ENCODE measurements at places on chromosomes 4 and X.

DNA sequence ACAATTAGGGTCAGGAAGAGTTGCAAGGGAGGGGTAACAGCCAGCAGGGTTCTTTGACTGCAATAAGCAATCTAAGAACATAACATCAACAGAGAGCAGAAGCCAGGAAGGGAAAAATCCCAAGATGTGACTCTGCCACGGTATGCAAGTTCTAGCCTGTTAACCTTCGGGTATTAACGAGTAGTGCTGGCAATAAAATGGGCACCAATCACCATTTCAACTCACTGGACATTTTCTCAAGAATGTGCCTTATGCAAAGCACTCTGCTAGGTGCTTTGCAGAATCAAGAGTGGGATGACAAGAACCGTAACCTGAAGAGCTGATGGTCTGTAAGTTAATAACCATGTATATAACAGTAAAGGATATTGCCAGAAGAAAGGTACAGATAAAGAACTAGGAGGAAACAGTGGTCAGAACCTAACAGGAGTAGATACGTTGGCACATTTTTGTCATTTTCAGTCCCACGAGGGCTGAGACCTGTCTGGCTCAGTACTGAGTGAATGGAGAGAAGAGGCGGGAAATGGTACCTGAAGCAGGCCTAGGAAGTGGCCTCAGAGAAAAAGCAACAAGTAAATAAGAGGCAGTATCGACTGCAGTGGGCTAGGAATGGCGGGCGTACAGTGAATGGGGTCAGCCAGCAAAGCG is 2.7 kb downstream of the ELOVL6 start:
- no peak for DNase-seq

DNA sequence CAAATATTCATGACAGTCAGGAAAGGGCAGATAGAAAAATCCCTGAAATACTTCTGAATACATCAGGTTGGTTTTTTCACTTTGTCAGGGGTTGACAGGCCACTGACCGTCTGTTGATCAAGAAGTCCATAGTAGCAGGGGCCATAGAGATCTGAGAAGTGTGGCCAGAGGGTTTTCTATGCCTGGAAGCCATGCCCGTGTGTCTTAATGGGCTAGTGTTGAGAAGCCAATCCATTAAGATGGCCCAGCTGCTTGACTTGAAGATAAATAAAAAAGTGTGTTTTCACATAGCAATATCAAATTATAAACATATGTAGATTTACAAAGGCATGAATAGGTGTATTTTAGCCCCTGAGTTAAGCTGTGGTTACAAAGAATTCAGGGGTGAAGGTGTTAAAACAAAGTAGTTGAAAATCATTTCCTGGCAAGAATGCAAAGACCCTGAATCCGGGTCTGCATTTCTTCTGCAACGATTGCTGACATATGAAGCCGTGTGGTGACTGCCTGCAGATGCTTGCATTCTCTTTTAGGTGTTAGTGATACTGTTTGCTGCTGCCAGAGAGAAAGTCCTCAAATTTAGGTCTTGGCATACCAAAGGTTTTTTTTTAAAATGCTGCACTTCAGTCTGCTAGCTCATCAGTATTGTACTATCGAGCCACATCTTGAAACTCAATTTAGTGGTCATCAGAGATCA is 9.3 kb upstream of the LIMCH1 start:
- no peak for DNase-seq

DNA sequence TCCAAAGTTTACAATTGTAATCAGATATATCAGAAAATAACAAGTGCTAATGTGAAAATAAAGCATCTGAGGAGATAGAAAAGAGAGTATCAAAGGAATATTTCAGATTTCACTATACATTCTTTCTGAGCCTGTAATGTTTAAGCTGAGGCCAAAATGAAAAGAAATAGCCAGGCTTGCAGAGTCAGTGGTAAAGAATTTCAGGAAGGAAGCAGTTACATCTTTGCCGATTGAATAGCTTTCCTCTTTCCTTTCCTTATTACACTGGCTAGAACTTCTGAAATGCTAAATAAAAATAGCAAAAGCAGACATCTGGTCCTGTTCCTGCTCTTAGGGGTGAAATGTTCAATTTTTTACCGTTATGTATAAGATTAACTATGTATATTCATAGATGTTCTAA is 1441.6 kb upstream of the PCDH7 start:
- DNase-seq, result no peak

DNA sequence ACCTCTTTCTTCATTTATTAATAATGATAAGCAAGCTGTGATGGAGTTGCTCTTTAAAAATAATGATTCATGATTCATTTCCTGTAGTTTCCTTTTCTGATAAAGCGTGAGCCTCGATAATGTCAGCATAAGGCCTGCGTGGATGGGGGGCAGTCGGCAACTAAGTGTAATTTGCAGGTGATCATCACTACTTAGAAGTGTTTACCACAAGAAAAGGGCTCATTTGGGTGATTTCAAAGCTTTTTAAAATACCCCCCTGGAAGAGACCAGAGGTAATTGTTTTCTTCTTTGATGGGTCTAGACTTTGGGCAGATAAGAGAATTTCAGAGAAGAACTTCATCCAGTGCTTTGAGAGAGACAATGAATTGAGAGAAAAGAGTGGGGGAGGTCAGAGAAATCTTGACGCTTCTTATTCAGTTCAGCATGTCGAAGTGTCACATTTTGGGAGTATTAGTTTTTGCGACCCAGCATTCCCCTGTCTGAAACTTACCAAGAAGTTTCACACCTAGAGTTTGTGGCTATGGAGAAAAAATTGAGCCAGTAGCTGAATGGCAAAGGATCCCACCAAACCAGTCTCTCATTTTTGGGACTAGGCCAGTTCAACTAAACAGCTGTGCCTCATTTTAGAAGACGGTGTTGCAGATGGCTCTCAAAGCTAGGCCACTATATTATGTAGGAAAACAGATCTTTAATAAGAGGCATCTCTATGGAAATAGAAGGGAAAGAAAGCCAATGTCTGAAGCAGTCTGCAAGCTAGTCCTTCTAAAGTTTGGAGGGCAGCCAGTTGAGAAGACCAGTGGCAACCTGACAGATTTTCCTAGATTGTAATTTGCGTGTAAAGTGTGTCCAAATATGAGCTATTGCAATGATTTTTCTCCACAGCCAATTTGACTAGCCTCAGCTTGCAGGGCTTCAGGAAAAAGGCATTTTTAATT is 171.0 kb upstream of the PPP1R2C start:
- DNase-seq, result no peak

DNA sequence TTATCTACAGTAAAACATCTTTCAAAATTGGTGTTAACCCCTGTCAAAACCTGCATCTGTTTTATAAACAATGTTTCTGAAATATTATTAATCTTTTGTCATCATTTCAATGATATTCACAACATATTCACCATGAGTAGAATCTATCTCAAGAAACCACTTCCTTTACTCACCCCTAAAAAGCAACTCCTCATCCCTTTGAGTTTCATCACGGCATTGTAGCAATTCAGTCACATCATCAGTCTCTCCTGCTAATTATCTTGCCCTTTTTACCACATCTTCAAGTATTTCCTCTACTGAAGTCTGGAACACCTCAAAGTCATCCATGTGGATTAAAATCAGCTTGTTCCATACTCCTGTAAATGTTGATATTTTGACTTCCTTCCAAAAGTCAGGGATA is 415.3 kb upstream of the TECRL start:
- DNase-seq, result no peak

DNA sequence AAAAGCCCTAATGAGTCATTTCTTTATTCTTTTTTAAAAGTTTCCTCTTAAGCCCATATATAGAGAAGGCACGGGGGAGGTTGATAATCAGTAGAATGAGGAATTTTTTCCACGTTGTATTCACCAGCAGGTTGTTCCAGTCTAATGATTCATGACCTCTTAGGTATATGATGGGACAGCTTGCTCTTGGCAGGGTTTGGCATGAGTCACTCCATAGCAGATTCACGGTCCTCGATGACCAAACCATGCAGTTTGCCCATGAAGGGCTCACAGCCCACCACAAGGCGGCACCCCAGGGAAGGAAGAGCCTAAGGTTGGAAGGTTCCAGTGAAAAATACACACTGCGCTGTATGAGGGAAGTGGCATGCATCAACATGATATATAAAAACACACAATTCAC is 623.8 kb upstream of the DIPK2B start:
- no peak for DNase-seq

DNA sequence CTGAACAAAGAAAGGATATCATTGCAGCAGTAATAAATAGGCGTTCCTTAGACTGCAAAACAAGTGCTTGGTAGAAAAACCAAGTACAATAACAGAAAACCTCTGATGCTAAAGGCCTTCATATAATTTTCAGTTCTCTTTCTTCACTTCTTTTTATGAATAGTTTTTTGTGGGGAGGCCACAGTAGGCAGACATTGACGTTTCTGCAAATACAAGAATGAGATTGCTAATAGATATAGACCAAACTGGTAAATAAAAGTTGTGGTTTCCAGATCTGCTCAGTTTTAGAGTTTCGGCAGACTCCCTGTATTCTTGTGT is 57.0 kb upstream of the RAP1GDS1 start:
- no peak for DNase-seq

GRCh38 chr4:96205143-96205936 is 365.4 kb downstream of the PDHA2 start:
- DNase-seq, result no peak

DNA sequence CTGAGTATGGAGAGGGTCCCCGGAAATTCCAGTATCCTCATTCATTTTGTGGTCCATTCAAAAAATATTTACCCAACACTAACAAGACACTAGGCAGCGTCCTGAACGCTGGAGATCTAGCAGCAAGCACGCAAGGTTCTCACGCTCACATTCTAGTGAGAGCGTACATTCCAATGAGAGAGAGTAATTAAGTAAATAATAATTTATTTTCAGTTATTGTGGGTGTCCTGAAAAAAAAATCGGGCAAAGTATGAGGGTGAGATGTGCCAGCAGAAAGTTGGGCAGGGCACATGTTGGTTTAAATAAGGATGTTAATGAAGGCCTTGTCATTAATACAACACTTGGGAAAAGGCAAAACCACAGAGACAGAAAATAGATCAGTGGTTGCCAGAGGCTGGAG is 4.0 kb upstream of the TMEM156 start:
- no peak for DNase-seq

DNA sequence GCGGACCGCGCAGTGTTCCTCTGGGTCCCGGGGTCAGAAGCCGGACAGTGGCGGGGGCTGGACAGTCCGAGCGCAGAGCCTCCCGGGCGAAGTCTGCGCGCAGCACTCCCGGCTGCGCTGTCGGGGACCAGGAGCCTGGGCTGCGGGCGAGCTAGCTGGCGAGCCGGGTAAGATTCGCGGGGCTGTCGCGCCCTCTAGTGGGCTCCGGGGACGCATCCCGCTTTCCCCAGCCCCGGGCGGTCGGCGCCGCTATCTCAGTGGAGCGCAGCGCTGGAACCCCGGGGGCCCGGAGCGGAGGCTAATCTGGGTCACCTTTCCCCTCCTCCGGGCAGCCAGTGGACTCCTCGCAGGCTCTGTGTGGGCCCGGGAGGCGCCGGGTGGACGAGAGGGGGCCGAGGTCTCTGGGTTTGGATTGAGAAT is 4.2 kb downstream of the PDGFRA start:
- peak; percentile 31 for DNase-seq

DNA sequence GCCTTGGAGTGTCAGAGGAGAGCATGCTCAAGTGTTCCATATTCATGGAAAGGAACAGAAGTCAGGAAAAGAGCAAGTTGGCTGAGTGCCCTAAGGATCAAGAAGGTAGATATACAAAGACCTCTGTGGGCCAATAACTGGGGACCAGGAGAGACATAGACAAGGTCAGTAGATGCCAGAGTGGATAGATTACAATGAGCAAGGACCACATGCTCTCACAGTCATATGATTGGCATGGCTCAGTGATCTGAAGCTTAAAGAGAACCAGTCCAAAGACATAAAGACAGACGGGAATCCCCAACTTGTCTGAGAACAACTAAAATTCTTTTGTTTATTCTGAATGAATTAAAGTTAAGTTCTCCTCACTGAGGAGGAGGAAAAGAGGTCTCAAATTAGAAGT is 289.7 kb downstream of the HS3ST1 start:
- no peak for DNase-seq

DNA sequence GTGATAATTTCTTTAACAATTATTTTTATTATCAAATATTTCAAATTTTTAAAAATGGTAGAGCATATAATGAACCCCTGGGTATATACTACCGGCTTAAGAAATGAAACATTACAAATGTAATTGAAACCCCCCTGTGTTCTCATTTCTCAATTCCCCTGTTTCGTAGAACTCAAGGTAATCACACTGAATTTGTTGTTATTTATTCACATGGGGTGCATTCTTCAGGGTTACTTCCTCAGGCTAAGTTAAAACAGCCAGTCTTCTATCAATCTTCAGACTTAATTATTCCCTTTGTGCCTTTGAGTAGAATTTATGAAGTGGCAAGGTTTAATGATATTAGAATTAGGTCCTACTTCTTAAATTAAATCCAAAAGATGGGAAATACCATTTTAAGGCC is 128.2 kb downstream of the ANAPC10 start:
- no peak for DNase-seq

DNA sequence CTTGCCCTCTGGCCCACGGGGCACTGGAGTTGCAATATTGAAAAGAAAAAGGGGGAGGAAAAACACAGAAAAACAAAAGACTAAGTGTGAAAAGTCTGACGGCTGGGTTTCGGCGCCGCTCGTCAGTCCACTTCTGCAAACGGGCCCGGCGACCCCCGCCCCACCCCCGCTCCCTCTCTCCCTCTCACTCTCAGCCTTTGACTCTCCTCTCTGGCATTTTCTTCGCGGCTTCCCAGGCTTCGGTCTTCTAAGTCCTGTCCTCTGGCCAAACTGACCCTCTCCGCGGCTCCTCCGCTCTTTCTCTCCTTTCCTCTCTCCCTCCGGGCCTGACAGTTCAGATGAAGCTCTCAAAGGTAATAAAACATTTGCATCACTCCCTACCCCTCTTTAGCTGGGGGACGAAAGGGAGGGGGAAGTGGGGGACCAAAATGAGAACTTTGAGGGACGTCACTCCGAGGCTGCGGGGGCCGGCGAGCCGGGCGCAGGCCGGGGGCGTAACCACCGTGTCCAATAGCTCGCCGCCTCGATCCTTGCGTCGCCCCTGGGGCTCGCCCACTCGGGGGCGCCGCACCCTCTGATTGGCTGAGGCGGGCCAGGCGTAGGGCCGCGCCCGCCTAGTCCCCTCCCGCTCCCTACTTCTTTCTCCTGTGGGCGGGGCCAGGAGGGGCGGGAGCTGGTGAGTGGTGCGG is at the start of gene NKX6-1:
Gene NKX6-1, minus strand, starts transcription at position 358 of the 689 bp plus-strand sequence. CDS start 1,064 bp downstream, outside the sequence.
- DNase-seq, result peak; percentile 11

- no peak for DNase-seq
Measured at GRCh38 chr4:186030795-186031194, 38.2 kb upstream of the TLR3 start.

DNA sequence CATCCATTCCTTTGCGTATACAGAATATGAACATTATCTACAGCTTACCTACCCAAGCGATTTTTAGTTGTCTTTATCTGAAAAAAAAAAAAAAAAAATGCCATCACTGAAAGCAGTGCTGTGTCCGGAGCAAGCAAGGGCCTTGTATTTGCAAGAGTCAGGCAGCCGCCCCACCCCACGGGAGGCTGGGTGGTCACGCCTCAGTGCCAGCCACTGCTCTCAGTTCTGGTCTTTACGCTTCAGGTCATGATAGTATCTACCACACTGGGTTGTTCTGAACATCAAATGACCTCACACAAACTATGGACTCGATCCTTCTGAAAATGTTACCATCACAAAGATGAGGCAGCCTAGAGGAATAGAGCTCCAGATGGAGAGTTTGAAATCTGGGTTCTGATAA is 62.7 kb upstream of the HELT start:
- no peak for DNase-seq
